ENCODE measurements at places on chromosomes 12 and 14. TPM values are rescaled to one million over a fixed set of nuclear protein-coding genes. Genes with fewer than 3 reads are reported as not detected.

Gene NFATC4
- 108 TPM for total RNA-seq

Gene RASAL1
- total RNA-seq, result not detected

Gene NFE2
- 1.2 TPM for total RNA-seq

Gene OR4E2
- total RNA-seq, result not detected

Gene FRMD6
- total RNA-seq, result 312 TPM

Gene SYCP3
- total RNA-seq, result not detected

Gene SPX
- not detected for total RNA-seq

Gene SLC41A2
- 22.1 TPM for total RNA-seq

Gene TMEM233
- total RNA-seq, result under 0.01 TPM

Gene MUCL1
- total RNA-seq, result not detected

All from smooth muscle cell of trachea (primary cell).